ENCODE measurements at places on chromosomes 5 and 9.
A peak's percentile ranks its signal among the peaks of the same experiment; 100 is the strongest.

- no peak for DNase-seq
These were observed 39.6 kb upstream of the TRIM32 start for GRCh38 chr9:116647515-116647809.

DNA sequence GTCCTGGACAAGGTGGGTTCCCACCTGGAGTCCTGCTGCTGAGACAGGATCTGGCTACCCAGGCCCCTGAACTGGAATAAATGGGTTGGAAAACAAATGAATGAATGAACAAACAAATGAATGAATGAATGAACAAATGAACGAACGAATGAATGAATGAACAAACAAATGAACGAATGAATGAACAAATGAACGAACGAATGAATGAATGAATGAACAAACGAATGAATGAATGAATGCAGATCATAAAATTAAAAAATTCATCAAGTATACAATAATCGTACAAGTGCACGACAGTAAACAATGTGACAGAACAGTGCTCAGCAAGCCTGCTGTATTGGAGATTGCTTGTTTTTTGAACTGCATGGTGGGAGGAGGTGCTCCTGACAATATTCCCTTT, 2097.1 kb downstream of the MAT2B start:
- no peak for DNase-seq

GRCh38 chr9:27352457-27353165, 55.7 kb upstream of the EQTN start:
- no peak for DNase-seq

DNA sequence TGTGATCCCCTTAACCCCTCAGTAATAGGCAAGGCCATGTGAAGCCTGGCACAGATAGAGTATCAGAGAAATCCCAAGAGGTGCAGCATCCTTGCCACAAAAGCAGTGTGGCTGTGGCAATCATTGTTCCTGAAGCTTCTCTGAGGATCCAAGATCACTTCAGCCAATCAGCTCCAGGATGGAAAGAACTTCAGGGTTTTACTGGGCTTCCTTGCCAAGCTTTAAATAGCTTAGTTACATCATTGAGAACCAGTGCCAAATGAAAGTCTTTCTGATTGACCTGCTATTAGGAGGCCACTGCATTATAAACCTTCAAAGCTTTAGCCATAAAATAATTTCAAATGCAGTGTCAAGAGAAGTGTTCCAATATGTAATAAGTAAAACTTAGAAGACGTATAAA, 430.6 kb downstream of the PIK3R1 start:
- DNase-seq, result no peak

DNA sequence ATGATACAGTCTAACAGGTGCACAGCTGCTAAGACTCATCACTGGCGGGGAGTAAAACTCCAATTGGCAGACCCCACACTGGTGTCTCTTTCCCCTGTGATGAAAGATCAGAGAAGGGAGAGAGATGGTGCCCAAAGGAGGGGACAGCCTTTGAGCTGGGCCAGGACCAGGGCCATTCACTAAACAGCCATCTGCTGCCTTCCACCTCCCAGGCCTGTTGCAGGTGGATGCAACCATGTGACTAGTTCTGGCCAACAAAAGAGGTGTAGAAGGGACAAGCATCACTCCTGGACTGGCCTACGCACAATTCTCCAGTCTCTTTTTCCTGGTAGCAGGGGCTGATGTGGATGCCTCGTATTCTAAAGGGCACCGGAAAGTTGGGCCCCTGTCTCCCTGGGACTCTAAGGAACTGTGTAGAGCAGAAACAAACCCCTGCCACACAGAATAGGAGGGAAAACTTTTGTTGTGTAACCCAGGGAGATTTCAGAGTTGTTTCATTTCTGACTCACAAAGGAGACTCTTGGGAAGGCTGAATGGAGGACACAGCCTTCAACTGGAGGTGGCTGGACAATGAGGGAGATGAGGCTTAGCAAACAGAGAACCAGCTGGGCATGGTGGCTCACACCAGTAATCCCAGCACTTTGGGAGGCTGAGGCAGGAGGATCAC, 26.9 kb downstream of the TNIP1 start:
- DNase-seq, result no peak

GRCh38 chr5:118937393-118938061, 50.8 kb downstream of the DTWD2 start:
- no peak for DNase-seq

- DNase-seq, result no peak
These were observed 164.1 kb upstream of the SEMA6A start for GRCh38 chr5:116738615-116739261.

DNA sequence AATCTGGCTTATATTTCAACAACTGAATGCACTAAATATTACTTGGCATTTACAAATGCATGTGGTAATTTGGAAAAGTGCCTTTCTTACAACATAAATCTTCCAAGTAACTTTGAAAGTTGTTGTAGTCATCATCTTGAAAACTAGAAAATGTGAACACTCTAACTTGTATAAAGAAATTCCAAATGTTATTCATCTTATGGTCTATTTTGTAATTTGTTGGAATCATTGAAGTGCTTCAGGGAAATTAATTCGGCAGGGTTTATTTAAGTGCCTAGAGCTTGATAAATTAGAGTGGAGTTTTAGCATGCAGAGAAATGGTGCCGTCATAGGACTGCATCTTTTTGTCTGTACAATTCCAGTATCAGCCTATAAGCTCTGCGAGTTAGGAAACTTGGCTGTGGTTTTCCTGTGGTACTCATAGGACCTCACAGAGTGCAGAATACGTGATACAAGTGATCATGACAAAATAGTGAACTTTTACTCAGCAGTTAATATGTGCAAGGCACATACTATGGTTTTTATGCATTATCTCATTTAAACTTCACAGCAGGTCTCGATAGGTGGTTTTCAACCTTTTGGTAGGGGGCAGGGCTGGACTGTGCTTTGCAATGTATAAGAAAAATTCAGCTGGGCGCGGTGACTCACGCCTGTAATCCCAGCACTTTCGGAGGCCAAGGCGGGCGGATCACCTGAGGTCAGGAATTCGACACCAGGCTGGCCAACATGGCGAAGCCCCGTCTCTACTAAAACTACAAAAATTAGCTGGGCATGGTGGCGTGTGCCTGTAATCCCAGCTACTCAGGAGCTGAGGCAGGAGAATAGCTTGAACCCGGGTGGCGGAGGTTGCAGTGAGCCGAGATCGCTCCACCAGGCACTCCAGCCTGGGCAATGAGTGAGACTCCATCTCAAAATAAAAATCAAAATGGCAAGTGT, 79.6 kb downstream of the RAI14 start:
- DNase-seq, result no peak

DNA sequence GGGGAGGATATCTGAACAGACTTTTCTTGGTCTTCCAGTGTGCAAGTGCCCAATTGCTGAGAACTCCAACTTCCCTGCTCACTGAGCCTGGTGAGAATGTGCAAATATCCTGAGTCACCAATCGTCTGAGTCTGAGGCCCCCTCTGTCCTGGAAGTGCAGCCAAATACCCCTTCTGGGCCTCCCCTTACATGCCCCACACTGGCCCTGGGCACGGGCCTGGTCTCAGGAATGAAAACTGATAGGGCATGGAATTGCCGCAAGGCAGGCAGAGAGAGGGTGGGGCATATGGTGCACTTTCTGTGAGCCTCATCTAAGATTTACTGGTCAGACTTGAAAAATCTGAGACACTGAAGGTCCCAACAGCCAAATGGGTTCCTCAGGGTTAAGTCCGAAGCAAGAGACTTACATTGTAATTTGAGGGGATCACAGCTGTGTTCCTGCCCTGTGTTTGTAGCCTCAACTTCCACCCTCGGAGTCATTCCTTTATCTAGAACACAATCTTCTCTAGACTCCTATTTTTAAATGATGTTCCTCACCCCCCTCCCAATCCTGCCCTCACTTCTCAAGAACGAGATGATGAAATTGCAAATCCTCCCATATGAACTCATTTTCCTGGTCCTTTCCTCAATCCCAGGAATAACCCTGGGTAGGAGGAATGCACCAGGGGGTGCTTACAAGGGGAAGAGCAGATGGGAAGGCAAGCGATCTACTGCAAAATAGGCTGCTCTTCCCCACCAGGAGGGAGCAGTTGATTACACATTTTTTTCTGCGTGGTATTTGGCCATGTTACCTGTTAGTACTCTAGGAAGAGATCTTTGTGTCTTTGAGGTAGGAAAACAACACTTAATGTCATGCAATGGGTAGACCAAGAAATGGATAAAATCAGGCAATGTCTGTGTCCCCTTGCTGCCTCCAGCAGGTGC, 34.6 kb upstream of the ARHGAP26 start:
- DNase-seq, result no peak

DNA sequence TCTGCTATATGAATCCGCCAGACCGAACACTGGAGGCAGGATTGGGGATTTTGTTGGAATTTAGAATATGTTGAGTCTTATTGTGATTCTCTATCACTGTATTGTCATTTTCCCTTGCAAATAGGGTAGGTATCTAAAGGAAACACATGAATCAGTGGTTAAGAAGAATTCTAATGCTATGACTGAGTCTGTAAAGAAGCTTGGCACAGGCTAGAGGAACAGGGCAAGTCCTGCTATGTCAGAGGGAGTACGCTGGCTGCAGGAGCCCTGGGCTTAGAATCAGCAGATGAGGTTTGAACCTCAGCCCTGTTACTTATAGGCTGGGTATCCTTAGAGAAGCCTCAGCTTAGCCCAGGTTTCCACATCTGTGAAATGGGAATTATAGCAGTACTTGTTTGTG, 198.1 kb downstream of the NR3C1 start:
- DNase-seq, result peak; percentile 75

GRCh38 chr5:91888810-91889209, 505.7 kb upstream of the ARRDC3 start:
- DNase-seq, result no peak

- peak; percentile 37 for DNase-seq
These were observed 176.4 kb downstream of the ARRDC3 start for GRCh38 chr5:91206734-91207133.

DNA sequence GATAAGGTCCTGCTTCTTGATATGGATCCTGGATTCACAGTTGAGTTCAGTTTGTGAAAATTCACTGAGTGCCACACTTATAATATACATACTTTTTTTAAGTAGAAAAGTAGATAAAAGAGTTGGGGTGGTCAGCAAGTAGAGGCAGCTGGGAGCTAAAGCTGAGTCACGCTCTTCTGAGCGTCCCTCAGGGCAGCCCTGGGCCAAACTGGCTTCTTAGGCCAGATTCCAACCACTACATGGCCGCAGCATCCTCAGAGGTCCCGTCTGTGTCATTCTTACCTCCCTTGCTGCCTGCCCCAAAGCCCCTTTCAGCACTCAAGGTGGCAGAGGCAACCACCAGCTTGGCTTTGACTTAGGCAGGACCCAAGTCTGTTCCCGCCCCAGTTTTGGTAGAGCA, 123.3 kb upstream of the TBC1D2 start:
- no peak for DNase-seq

- no peak for DNase-seq
These were observed 53.5 kb upstream of the CDKN2AIPNL start for GRCh38 chr5:134464988-134465815.

GRCh38 chr5:96297867-96298266, 135.2 kb downstream of the PCSK1 start:
- DNase-seq, result no peak

DNA sequence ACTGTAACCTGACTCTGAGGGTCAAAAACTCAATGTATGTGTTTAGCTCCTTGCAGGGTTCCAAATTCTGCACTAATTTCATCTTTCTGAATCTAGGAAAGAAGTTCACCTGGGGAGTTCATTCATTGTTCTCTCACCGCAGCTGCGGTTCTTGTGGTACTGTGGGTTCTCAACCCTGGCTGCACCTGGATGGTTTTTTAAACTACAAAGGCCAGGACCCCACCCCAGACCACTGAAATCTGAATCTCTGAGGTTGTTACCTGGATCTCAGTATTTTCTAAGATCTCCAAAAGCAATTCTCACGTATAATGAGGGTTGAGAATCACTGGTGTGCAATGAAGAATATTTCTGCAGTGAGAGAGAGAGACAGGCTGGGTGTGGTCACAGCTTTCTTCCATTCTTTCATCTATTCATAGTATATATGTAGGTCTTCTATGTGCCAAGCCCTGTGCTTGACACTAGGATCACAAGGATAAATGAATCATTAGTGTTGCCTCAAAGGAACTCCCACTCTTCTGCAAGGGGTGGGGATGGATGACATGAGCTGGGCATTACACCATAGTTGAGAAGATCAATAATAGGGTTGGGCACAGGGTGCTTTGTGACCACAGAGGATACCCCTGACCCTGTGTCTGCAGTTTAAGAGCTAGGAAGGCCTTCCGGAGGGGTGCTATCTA, 109.8 kb downstream of the GALNT10 start:
- DNase-seq, result no peak

- DNase-seq, result no peak
These were observed 28.9 kb downstream of the TAF11L14 start for GRCh38 chr5:17663182-17663581.

DNA sequence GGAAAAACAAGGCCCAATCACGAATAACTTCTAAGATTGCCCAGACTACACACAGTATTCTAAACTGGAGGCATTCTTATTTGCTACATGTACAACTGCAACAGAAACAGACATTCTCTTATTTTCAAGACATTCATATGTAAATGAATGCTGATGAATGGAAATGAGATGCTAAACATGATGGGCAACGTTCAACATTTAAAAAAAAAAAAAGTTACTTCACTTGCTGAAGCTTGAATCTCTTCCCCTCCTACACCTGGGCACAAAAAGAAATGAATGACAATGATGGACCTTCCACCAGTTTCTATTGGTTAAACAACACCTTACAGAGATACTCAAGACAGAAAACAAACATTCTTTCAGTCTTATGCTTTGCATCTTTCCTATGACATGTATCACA, 160.5 kb downstream of the BNC2 start:
- no peak for DNase-seq

- no peak for DNase-seq
These were observed 20.6 kb downstream of the GNAQ start for GRCh38 chr9:78011049-78011448.

DNA sequence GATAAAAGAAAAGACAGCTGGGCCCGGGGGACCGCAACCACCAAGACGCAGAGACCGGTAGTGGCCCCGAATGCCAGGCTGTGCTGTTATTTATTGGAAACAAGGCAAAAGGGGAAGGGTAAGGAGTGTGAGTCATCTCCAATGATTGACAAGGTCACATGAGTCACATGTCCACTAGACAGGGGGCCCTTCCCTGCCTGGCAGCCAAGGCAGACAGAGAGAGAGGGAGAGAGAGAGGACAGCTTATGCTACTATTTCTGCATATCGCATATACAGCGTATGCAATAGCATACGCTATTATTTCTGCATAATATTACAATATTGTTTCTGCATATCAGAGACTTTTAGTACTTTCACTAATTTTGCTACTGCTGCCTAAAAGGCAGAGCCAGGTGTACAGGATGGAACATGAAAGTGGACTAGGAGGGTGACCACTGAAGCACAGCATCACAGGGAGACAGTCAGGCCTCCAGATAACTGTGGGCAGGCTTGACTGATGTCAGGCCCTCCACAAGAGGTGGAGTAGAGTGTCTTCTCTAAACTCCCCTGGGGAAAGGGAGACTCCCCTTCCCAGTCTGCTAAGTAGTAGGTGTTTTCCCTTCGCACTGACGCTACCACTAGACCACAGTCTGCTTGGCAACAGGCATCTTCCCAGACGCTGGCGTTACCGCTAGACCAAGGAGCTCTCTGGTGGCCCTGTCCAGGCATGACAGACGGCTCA, 50.3 kb downstream of the RFX3 start:
- DNase-seq, result no peak
